ENCODE measurements at places on chromosomes 3 and 15.

DNA sequence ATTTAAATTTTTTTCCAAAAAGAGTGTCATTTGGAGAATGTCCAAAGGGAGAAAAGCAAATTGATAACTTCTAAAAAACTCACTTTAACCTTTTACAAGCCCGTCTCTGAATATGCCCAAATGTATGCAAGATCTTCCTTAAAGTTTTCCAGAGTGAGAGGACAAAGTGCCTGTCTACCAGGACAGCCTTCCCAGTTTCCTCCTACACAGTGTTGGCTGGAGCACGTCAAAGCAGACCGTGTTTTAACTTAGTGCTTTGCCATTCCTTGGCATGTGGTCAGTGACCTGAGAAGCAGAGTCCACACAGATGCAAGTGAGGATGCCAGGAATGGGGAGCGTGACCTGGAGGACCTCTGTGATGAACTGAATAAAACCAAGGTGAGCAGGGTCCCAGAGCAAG is 245.7 kb downstream of the FAM43A start:
- no peak for DNase-seq

DNA sequence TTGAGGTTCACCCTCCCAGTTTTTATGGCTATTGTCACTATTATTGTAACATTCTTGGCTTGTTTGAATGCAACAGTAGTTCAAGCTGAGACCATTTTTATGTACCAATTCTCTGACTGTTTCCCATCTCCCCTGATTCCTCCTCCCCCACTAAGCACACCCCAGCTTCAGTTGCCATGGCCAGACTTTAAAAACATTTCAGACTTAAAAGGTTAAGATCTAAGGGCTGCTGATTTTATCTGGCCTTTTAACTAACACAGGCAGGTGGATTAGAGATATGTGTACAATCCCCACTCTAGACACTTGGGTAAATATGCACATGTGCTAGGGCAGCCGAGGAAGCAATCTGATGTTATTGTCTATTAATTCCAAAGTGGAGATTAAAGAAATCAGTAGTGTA is 386.3 kb upstream of the NR2F2 start:
- DNase-seq = no peak

DNA sequence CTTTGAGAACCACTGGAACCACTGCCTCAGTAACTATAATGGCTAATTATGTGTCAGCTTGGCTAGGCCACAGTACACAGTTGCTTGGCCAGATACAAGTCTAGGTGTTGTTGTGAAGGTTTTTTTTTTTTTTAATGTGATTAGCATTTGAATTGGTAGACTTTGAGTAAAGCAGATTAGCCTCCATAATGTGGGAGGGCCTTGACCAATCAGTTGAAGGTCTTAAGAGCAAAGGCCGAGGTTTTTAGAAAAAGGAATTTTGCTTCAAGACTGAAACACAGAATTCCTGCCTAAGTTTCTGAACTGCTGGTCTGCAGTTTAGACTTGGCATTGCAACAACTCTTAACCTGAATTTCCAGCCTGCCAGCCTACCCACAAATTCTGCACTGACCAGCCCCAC is 451.6 kb upstream of the AZI2 start:
- DNase-seq = no peak

- DNase-seq = no peak
Measured at GRCh38 chr3:26757978-26758377, 135.4 kb downstream of the LRRC3B start.

DNA sequence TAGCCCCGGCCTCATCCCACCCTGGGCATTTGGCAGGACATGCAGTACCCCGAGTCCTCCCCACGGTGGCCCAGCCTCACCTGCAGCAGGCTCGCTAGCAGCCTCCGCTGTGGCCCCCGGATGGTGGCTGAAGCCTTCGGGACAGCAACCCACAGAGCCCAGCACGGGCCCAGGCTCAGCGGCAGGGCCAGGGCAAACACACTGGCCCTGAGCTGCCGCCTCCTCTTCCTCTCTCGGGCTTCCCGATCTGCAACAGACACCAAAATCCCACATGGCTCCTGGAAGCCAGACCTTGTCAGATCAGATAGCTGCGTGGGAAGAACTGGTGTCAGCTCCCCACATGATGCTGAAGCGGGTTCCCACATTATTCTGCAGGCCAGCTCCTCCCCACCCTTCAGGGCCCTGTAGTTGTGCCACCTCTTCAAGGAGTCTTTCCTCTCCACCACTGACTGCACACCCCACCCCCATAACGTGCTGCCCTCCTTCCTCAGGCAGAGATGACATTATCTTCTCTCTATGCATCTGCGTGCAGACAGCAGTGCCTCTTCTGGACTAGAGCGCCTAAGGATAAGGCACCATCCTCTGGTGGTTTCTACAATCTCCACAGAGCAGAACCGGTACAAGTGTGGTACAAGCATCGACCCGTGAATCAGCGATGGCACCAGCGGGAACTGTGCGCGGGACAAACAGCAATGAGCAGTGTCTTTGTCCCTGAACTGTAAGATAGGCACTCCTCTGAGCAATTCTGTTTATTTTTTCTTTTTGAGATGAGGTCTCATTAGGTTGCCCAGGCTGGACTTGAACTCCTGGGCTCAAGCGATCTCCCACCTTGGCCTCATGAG is 9.5 kb downstream of the TMEM44 start:
- DNase-seq = no peak

DNA sequence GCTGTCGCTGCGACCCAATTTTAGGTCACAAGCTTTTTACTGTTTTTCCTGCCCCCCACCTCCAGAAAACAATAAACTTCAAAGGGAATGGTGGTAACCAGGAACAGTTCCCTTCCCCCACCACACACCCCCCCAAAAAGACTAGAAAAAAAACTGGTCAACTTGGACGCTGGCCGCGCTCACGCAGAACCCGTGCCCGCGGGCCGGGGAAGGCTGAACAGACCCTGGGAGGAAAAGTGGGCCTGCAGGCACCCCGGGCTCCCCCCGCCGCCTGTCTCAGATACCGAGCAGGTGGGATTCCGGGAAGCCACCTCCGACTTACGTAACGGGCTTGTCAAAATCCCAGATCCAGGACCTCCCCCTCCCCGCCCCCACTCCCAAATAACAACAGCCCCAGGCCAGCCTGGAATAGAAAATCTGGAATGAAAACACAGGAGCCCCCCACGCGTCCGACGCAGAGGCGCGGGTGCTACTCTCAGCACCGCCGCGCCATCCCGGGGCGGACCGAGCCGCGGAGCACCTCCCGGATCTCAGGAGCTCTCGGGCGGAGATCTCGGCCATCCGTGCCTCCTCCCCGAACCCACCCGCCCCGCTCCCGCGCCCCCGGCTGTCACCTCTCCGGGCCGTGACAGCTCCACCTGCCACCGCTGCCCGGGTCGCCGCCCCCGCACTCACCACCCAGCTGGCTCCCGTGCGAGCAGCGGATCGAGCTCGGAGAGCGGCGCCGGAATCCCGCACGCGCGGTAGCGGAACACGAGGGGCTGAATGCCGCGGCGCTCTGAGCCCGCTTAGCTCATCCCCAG is 557 bp downstream of the DENND4A start:
- DNase-seq = peak; percentile 68

- DNase-seq = no peak
Measured at GRCh38 chr15:41873711-41874110, 20.1 kb downstream of the SPTBN5 start.

GRCh38 chr3:101884776-101885175 is 35.5 kb downstream of the NFKBIZ start:
- no peak for DNase-seq

DNA sequence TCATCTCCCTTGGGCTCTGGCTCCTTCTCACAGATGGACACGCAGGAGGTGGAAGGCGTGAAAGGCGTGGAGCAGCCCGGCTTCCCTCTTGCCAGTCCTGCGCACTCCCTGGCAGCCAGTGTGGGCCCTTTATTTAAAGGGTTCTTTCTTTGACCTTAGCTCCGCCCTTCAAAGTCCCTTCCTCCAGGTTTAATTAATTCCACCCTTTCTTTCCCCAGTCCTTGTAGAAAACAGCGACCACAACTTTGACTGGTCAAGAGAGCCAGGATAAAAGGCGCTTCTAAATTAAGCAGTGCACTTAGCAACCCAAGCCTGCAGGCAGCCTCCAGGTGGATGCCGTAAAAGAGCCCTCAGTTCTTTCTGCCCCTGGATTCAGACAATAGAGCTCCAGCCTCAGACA is at the start of gene HDC:
Gene HDC (minus strand): TSS at position 107 of the 400 bp plus-strand sequence. CDS start 103 bp downstream, at position 4.
- DNase-seq = no peak

GRCh38 chr15:51863131-51863530 is 33.7 kb downstream of the TMOD3 start:
- no peak for DNase-seq

GRCh38 chr3:126101521-126101982 is 17.6 kb upstream of the SLC41A3 start:
- no peak for DNase-seq

- no peak for DNase-seq
Measured at GRCh38 chr15:90918835-90919234, 13.5 kb downstream of the HDDC3 start.

DNA sequence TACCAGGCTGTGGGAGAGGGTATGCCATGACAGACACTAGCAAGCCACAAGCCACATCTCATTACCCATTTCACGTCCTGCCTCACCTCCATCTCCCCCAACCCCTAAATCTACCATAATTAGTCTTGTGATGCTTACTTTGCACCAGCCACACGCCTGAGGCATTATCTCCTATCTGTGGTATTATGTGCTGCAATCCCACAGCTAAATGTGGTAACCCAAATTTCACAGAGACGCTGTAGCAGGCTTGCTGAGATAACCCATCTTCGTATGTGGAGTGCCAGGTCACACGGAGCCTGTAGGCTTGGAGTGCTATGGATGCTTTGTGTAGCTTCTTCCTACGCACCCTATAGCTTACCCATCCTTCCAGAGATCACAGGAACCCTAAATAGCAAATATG is 256.7 kb upstream of the KCNH8 start:
- no peak for DNase-seq

DNA sequence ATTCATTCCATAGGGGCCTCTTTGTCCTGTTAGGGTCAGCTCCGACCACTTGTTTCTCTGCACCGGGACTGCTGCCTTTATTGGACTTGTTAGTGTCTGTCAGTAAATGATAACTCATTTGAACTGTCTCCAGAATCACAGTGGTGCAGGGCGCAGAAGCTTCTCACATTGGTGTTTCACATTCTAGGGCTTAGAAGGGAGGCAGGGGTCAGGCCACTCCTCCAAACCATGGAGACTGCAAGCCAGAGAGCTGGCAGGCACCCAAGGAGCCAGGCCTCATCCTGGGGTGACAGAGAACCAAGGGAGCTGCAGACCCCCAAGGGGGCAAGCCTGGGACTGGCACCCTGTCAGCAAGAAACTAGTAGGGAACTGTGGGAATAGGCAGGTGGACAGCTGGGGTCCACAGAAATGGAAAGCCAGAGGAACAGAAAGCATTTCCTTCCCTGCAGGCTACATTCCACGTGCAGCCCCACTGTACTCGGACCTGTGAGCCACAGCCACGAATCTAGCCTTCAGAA is 49.1 kb downstream of the CCNL1 start:
- DNase-seq = no peak

GRCh38 chr3:98961161-98962155 is 60.0 kb upstream of the DCBLD2 start:
- DNase-seq = peak; percentile 62

DNA sequence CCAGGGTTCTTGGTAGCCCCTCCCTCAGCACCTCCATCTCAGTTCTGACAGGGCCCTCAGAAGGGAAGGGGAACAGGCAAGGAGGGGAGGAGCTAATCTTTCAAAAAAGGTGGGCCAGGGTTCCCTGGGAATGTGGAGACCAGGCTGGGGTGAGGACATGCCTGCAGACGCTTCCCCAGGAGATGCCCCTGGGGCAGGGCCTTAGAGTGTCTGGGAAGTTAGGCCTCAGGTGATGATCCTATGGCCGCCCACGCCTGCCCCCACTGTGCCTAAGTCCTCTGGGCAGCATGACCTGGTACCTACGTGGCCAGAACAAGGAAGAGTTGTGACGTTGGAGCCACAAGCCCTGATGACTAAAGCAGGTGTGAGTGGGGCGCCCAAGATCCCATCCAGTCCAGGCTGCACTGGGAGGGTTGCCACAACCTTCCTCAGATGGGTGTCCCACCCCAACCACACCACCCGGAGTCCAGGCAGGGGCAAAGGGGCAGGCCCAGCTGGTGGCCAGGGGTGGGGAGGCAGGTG is 3.9 kb upstream of the SEMA3B start:
- peak; percentile 96 for DNase-seq

- DNase-seq = no peak
Measured at GRCh38 chr3:170010498-170010897, 27.3 kb upstream of the GPR160 start.

DNA sequence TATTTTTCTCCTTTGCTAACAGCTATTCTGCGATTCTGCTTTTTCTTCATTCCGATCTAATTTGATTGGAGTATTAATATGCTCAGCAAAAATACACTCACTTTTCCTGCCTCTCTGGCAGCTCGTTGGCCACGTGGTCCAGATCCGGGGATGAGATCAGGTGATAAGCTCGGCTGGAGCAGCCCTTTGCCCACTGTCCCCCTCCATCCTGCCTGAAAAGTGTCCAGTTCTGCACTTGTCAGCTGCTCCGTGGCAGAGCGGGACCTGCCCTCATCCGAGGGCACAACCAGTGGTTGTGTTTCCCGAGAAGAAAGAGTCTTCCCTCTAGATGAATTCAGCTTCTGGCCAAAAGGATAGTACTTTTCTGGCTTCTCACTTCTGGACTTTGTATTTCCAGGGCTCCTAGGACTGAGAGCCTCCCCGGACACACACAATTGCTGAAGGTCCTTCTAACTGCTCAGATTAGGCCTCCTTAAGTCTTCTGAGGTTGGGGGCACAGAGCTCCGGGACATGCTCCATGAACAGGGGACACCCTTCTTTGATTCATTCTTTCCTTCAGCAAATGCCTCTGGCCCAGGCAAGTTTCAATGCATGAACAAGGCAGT is 103.9 kb upstream of the ALDH1A3 start:
- DNase-seq = no peak

DNA sequence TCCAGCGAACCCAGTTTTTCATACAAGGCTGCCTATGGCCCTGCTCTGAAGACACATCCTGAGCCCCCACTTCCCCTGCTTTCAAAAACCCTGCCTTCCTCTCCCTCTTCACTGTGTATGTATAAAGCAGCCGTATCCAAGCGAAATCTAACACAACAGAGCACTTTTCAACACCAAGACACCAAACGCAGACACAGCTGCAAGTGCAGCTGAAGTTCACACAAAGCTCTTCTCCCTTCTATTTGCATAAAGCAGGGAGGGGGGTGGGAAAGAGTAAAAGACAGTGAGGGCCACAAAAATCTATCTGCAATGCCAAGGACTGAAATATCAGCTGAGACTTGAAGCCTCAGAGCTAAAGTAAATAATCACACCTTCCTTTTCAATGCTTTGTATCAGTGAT is 35.1 kb upstream of the CSPG5 start:
- no peak for DNase-seq

DNA sequence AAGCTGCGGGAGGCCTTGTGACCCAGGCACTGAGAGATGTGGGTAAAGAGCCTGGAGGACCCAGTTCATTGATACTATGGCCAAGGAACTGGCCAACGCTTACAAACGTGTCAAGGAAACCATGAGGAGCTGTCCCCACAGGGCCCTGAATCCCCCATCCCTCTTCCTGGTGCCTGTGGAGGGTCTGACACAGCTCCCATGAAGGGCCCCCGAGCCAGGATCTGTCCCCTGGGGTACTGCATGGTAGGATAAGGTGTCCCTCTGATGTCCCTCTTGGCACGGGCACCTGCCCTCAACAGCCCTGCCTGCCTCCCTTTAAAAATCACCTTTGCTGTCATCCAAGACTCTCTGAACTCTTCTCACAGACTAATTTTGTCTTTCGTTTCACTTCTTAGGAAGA is 122.4 kb downstream of the ADCY5 start:
- DNase-seq = no peak

All from SW480 (cell line).